ENCODE measurements at places on chromosomes 2 and 18. TPM values are rescaled to one million over a fixed set of nuclear protein-coding genes. Genes with fewer than 3 reads are reported as not detected.

TRIM43 gene
- total RNA-seq = not detected

EIF2AK3 gene
- 8.4 TPM for total RNA-seq

CCDC148 gene
- 0.50 TPM for total RNA-seq

PLGLB2 gene
- 0.89 TPM for total RNA-seq

LGALSL gene
- total RNA-seq = 3.6 TPM

FOXD4L1 gene
- not detected for total RNA-seq

SPDYA gene
- total RNA-seq = 0.17 TPM

CHST9 gene
- total RNA-seq = not detected

SP140L gene
- total RNA-seq = 4.9 TPM

CDK5R2 gene
- total RNA-seq = not detected

EVA1A gene
- total RNA-seq = 28.4 TPM

SPHKAP gene
- not detected for total RNA-seq

SERPINB13 gene
- total RNA-seq = not detected

KIF1A gene
- total RNA-seq = not detected

CHPF gene
- 94.3 TPM for total RNA-seq

All from bronchus fibroblast of lung (primary cell).